Fibroblast of skin of right biceps (primary cell): ENCODE measurements at places on chromosomes 2 and 18.

DNA sequence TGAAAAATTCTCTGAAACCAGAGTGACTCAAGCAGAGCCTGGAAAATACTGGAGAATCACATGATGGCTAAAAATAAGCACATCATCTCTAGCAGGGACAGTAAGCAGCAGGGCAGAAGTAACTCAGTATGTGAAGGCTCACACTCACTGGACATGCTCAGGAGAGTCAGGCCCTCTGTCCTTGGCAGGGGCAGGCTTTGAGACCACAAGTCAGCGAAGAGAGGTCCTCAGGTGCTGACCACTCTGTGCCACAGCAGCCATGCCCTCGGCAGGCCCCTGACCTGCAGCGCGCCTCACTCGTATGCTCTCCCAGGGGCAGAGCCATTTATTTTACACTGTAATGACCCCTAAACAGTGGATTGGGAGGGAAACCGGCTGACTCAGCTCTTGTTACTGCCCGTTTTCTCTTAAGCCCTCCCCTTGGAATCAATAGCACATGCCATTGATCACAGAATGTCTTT is 76.8 kb downstream of the MAPRE2 start:
- DNase-seq, result peak; percentile 55

DNA sequence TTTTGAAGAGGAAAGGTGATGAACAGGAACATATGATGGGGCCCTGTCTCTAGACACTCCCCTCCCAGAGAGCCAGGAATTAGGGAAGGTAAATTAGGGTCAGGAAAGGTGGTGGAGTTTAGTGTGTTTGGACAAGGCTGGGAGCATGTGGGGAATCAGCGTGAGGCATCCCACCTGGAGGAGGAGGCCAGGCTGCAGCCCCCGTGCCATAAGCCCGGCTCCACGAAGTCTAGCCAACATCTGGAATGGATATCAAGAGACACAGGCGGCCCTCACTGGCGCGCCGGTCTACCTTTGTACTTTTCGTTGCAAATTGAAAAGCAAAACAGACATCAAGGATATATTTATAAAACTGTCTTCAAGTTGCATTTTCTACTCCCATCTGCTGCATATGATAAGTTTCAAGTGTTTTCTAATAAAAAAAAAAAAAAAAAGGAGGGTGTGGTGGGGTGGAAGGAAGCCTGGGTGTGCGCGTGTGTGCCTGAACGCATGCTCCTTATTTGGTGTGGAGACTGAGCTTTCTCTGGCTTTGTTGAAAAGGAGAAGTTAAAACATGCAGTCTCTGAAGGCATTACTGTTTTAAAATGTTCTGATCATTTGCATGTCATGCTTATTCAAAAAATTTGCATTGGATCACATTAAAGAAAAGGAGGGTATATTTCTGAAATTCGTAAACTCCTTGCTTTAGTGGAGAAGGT is 546.7 kb upstream of the ID2 start:
- DNase-seq, result no peak

DNA sequence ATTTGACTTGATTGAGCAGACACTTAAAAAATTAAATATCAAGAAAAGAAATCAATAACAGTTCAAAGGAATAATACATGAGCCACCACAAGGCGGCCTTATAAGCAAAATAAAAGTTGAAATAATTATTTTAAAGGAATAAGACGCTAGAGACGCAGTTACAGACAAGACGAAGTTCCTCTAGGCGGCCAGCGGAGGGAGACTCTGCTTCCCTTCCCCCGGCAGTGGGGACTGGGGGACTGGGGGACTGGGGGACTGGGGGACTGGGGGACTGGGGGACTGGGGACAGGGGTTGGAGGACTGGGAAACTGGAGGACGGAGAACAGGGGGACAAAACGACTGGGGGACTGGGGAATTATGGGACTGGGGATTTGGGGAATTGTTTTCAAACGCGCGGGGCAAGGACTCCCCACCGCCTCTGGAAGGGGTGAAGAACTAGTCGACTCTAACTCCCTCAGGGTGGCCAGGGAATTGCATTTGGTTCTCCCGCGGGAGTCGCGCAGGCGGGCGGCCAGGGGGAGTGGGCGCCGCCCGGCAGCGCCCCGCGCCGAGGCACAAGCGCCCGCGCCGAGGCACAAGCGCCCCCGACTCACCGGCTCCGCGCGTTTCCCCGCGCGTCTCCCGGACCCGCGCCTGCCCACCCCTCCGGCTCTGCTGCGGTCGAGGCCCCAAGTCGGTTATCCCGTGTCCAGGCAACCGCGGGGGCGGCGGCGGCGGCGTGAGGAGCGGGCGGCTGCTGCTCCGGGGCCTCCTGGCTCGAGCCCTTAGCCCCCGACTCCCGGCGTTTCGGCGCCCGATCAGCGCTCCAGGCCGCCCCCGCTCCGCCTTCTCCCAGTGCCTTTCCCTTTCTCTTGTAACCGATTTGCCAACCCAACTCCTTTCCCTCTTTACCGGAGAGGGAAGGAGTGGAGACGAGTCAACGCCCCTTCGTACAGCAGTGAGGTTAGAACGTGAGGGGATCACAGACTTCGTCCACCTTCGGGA is at the start of gene CCDC178:
Gene CCDC178, minus strand, starts transcription at position 662 of the 984 bp plus-strand sequence. CDS start 28,633 bp downstream, outside the sequence.
- peak; percentile 74 for DNase-seq

DNA sequence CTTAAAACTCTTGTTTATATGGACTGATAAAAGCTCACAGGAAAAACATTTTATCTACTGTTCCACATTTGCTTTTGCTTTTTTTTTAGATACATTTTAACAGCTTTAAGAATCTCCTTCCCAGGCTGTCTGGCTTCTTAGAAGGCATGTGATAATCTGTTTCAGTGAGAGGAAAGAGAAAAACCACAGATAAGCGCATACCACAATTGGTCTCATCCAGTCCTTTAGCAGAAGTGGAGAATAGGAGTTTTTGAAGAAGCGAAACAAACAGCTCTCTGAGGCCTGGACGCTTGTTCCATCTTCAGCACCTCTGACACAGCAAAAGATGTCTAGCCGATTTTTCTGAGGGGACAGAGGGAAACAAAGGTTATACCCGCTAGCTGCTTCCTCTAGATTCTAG is 37.6 kb downstream of the RMC1 start:
- no peak for DNase-seq

DNA sequence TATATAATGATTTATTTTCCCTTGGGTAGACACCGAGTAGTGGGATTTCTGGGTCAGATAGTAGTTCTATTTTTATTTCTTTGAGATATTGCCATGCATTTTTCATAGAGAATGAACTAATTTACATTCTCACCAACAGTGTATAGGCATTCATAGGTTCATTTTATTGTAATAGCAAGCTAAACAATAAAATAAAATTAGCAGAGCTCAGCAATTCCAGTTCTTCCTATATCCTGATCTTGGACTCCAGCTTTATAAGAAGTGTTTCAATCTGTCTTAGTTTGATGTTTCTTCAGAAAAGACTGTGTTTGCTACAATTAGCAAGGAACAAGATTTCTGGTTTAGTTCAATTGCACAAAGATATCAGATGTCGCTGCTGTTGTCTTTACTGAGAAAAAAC is 1024.4 kb upstream of the LRRTM1 start:
- no peak for DNase-seq

DNA sequence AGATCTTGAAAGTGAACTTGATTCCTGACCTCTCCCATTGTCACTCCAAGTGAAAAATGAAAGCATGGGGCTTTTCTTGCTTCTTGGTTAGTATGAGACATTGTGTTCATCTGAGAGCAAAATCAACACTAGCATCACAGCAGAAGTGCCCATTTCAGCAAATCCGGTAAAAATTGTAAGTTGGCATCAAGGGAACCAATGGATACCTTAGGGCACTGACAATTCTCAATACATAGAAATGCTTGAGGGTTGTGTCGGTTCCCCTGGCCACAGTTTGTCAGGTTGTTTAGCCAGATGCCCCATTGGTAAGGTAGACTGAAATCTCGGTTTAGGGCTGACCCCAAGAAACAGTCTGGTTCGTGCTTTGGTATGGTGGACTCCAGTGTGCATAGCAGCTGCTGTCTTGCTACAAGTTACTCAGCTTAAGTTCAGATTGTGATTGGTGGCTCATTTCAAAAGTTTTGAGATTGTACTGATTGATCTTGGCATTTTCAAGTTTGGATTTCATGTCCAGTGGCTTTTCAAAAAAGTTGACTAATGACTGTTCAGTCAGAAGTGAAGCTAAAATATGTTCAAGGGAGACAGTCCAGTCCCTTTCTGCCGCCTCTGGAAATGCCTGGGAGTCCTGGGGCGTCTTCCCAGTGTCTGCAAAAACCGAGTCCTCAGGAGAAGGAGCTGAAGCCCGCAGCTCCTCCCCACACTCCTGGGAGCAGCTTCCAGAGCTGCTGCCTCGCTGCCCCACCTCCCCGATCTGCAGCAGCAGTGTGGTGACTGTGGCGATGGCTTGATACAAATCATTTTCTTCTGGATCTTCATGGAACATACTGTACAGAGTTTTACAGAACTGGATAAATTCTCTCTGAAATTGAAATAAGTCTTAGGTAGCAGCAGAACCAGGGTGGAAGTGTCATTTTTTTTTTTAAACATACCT is 5.6 kb downstream of the RPL31 start:
- no peak for DNase-seq

GRCh38 chr2:31075431-31075830 is 62.8 kb downstream of the GALNT14 start:
- no peak for DNase-seq

GRCh38 chr2:26809876-26810577 is 24.2 kb downstream of the CENPA start:
- DNase-seq, result no peak

DNA sequence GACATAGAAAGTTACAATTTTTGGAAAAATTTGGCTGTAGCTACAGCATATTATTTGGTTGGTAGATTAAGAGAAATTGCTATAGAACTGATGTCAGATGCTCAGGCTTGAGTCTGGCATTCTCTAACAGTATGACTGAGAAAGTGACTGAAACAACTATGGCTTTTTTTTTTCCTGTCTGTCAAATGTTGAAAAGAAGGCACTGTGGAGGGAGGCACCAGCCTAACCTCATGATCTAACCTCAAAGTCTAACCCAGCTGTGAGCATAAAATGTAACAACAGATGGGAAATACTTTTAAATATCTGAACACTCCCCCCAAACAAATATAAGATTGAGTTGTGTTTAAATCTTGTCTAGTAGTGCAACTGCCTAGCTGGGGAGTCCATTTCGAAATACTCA is 629.1 kb downstream of the LRP1B start:
- DNase-seq, result no peak

GRCh38 chr2:222733846-222734702 is 62.6 kb downstream of the MOGAT1 start:
- no peak for DNase-seq

DNA sequence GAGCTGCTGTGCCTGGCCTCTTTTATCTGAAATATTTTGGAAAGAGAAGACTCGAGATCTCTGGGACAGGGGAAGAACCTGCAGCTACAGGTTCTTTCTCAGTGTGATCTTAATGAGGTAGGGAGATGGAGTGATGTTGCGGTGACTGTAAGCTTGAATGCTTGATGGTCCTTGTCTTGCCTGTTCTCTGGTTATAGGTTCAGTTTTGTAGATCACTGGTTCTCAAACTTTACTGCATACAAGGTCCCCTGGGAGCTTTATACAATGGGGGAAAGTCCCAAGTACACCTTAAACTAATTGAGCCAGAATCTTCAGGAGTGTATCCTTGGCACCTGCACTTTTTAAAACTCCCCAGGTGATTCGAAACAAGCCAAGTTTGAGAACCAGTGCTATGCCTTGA is 136.7 kb upstream of the CXCR4 start:
- no peak for DNase-seq

GRCh38 chr2:238855299-238855698 is 7.4 kb downstream of the TWIST2 start:
- peak; percentile 62 for DNase-seq

GRCh38 chr2:174918886-174919526 is 86.2 kb downstream of the CHN1 start:
- DNase-seq, result no peak

- DNase-seq, result no peak
These were observed 15.6 kb upstream of the OTOF start for GRCh38 chr2:26493566-26493965.

DNA sequence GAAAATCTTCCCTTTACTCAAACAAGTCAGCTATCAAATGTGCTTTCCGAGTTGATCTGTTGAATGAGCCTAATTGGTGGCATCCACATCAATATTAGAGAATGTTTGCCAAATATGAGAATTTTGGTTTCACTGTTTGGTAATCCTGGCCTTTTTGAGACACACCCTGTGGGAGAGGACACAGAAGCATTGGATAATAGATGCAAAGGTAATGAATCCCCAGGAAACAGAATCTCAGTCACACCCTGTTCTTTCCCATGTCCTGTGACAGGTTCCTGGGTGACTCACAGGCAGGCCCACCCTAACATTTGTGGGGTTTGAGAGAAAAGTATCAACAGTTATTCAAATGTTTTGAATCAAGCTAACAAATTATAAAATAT is 99.8 kb upstream of the PELI1 start:
- DNase-seq, result no peak

GRCh38 chr2:11213090-11213638 is 57.9 kb downstream of the SLC66A3 start:
- peak; percentile 64 for DNase-seq

DNA sequence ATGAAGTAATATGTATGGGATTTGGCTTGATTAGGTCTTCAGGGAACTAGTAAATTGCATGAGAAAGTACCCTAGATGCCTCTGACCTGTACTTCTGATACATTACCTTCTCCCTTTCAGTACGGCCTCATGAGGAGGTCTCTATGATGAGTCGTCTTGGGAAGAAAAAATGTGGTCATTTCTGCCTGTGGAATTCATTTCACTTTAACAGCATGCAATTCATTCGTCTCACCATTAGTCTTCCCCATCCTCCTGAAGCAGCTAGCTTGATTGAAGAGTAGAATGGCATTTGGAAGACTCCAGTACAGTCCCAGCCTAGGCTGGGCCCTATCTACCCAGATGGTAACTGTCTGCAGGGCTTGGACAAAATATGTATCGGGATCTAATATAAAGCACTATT is 52.2 kb downstream of the TMX3 start:
- peak; percentile 67 for DNase-seq

- DNase-seq, result no peak
These were observed 5.9 kb downstream of the LBX2 start for GRCh38 chr2:74493546-74493945.

- DNase-seq, result no peak
These were observed 3.0 kb upstream of the TTC27 start for GRCh38 chr2:32624812-32625211.
